ENCODE measurements at places on chromosomes 7 and 10. TPM values are rescaled to one million over a fixed set of nuclear protein-coding genes. Genes with fewer than 3 reads are reported as not detected.
A peak's percentile ranks its signal among the peaks of the same experiment; 100 is the strongest.

GRCh38 chr10:77120666-77121376 lies 516.8 kb downstream of the KCNMA1 start:
- H3K27me3 ChIP-seq: no peaks in the 10 kb centered on the region
- no peak overlapping the region for H3K4me3 ChIP-seq
- H3K4me1 ChIP-seq: no peaks in the 10 kb centered on the region
- DNase-seq: no peak
- H3K36me3 ChIP-seq: no peaks in the 10 kb centered on the region

- no peaks in the 10 kb centered on the region for H3K27me3 ChIP-seq
- DNase-seq: no peak
- no peak overlapping the region for H3K27ac ChIP-seq
- H3K4me3 ChIP-seq: no peak overlapping the region
- peaks cover 26% of the 10 kb centered on the region for H3K4me1 ChIP-seq
Observed at GRCh38 chr7:1950066-1950451, 280.0 kb downstream of the ELFN1 start.

DNA sequence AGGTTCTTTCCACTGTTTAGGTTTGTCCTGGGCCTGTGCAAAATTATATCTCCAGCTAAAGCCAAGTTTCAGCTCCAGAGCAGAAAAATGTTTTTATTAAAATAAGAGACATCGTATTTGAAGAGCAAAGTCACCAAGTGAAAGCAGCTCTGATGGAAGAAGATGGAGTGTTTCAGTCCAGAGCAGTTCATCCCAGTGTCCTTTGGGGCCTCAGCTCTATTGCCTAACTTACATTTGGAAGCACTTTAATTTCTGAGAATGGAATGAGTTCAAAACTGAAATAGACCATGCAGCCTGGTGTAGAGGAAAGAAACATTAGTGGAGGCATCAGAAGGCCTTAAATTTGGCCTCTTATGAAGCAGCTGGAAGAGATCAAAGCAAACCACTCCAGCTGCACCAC lies 545.2 kb downstream of the SORCS1 start:
- H3K4me3 ChIP-seq: no peak overlapping the region
- H3K27me3 ChIP-seq: no peaks in the 10 kb centered on the region
- H3K36me3 ChIP-seq: no peaks in the 10 kb centered on the region
- DNase-seq: no peak

Gene DKK1
- total RNA-seq: not detected

Gene ZNF804B
- not detected for total RNA-seq

DNA sequence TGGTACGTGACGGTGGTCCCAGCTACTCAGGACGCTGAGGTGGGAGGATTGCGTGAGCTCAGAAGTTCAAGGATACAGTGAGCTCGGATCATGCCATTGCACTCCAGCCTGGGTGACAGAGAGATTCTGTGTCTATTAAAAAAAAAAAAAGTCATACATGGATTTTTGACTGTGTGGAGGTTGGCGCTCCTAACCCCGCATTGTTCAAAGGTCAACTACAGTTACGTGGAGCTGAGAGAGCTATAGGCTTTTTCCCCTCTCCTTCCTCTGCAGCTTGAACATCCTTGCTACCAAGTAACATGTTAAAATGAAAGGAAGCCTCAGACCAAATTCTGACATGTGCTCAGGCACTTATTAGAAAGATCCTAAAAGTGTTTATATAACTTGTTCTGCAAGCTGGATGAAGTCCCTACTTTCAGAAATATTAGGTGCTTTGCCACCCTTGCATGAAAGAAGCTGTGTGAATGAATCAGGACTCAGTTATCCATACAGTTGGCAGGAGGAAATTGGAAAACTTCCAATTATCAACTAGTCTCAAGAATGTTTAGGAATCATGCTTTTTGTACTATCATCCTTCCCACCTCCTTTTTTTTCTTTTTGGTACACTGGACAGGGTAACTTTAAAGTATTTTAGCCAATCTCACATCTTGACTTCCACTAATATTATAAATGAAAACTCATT lies 12.5 kb upstream of the ST7 start:
- DNase-seq: no peak
- no peak overlapping the region for H3K27ac ChIP-seq
- H3K27me3 ChIP-seq: peaks cover 12% of the 10 kb centered on the region
- no peaks in the 10 kb centered on the region for H3K4me1 ChIP-seq

Gene ENKUR
- total RNA-seq: not detected

- H3K4me3 ChIP-seq: no peak overlapping the region
- peaks cover 56% of the 10 kb centered on the region for H3K36me3 ChIP-seq
- no peaks in the 10 kb centered on the region for H3K27me3 ChIP-seq
- peaks cover 46% of the 10 kb centered on the region for H3K4me1 ChIP-seq
- DNase-seq: peak; percentile 43
- peak overlapping the region; percentile 76 for H3K27ac ChIP-seq
Observed at GRCh38 chr10:26737730-26738129, 40.2 kb downstream of the PDSS1 start.

DNA sequence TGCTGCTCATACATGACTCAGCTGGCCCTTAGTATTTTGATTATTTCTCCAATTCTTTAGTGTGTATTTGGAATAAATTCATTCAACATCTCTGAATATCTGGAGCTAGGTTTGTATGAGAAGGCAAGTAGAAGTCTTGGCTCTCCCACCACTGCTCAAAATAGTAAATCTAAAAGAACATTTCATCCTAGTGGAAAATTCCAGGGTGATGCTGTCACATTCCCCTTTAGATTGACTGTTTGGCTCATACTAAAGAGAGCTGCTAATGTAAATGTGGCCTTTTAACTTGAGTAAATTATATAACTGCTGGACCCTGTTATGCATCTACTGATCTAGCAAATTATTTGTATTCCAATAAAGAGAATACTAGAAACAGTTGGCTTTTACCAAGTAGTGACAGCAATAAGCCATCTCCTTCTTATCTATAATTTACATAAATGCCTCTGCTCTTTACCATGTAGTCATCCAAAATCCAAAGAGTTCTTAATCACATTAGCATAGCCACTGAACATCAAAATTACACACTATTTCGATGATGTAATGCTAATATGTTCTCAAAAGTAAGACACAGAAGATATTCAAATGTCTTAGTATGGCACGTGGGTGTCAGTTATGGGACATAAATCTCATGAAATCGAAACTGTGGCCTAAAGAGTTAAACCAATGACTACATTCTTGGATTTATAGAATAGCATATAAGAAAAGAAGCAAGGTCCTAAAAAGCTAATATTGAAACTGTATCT lies 86.9 kb upstream of the KCND2 start:
- no peak overlapping the region for H3K4me3 ChIP-seq
- no peaks in the 10 kb centered on the region for H3K36me3 ChIP-seq
- H3K4me1 ChIP-seq: no peaks in the 10 kb centered on the region
- no peak overlapping the region for H3K27ac ChIP-seq

Gene LRRN3
- total RNA-seq: 211 TPM

GRCh38 chr7:42674541-42674940 lies 237.3 kb downstream of the C7orf25 start:
- no peak overlapping the region for H3K4me3 ChIP-seq
- no peaks in the 10 kb centered on the region for H3K4me1 ChIP-seq
- H3K27me3 ChIP-seq: peaks cover 2% of the 10 kb centered on the region
- no peak overlapping the region for H3K27ac ChIP-seq

Gene SPAG6
- 0.75 TPM for total RNA-seq

- no peak for DNase-seq
- H3K4me1 ChIP-seq: peaks cover 14% of the 10 kb centered on the region
- H3K27me3 ChIP-seq: peaks cover 84% of the 10 kb centered on the region
Observed at GRCh38 chr10:117541909-117542705, 439 bp upstream of the EMX2 start.

- H3K4me3 ChIP-seq: peak overlapping the region; percentile 37
- peak overlapping the region; percentile 80 for H3K27ac ChIP-seq
- peaks cover 29% of the 10 kb centered on the region for H3K4me1 ChIP-seq
- peaks cover 36% of the 10 kb centered on the region for H3K36me3 ChIP-seq
- peaks cover 4% of the 10 kb centered on the region for H3K27me3 ChIP-seq
Observed at GRCh38 chr10:29658984-29659965, 24.5 kb upstream of the SVIL start.

- H3K4me1 ChIP-seq: peaks cover 5% of the 10 kb centered on the region
- H3K27ac ChIP-seq: no peak overlapping the region
- no peak overlapping the region for H3K4me3 ChIP-seq
- DNase-seq: no peak
- H3K27me3 ChIP-seq: peaks cover 4% of the 10 kb centered on the region
Observed at GRCh38 chr10:62307635-62308034, 39.0 kb upstream of the RTKN2 start.

GRCh38 chr10:80265740-80266512 lies 23.5 kb downstream of the MAT1A start:
- H3K4me3 ChIP-seq: no peak overlapping the region
- no peak overlapping the region for H3K27ac ChIP-seq
- H3K4me1 ChIP-seq: no peaks in the 10 kb centered on the region
- peaks cover 4% of the 10 kb centered on the region for H3K27me3 ChIP-seq
- DNase-seq: no peak
- H3K36me3 ChIP-seq: no peaks in the 10 kb centered on the region

- DNase-seq: no peak
- no peak overlapping the region for H3K27ac ChIP-seq
- H3K4me3 ChIP-seq: no peak overlapping the region
- H3K27me3 ChIP-seq: no peaks in the 10 kb centered on the region
Observed at GRCh38 chr7:143512488-143513340, 35.0 kb downstream of the TAS2R41 start.

Gene COL26A1
- total RNA-seq: not detected

Gene OPALIN
- total RNA-seq: not detected

Gene SPDYE6
- total RNA-seq: not detected

Gene SLC13A4
- total RNA-seq: not detected

DNA sequence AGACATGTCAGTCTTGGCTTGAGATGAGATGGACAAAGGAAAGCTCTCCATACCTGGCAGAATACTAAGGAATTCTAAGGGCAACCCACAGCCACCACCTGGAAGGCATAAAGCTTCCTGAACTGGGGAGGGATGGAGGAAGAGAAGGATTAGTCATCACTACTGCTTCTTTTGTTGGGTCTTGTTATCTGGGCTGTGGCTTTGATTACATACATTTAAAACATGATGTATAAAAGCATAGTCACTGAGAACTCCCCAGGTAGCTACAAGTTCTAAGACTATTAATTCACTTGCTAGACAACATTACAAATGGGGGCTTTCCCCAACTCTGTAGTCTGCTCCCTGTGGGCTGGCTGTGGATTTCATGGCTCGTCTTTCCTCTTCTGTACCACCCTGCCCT lies 58.2 kb downstream of the RBM33 start:
- H3K36me3 ChIP-seq: peaks cover 49% of the 10 kb centered on the region
- no peak overlapping the region for H3K4me3 ChIP-seq
- peaks cover 22% of the 10 kb centered on the region for H3K4me1 ChIP-seq
- H3K27ac ChIP-seq: peak overlapping the region; percentile 54
- no peak for DNase-seq

- H3K36me3 ChIP-seq: peaks cover 48% of the 10 kb centered on the region
- no peak for DNase-seq
- H3K4me1 ChIP-seq: peaks cover 49% of the 10 kb centered on the region
- no peak overlapping the region for H3K4me3 ChIP-seq
- no peaks in the 10 kb centered on the region for H3K27me3 ChIP-seq
Observed at GRCh38 chr10:17237915-17238444, 9.9 kb downstream of the VIM start.

Gene KIF20B
- total RNA-seq: 85.7 TPM

DNA sequence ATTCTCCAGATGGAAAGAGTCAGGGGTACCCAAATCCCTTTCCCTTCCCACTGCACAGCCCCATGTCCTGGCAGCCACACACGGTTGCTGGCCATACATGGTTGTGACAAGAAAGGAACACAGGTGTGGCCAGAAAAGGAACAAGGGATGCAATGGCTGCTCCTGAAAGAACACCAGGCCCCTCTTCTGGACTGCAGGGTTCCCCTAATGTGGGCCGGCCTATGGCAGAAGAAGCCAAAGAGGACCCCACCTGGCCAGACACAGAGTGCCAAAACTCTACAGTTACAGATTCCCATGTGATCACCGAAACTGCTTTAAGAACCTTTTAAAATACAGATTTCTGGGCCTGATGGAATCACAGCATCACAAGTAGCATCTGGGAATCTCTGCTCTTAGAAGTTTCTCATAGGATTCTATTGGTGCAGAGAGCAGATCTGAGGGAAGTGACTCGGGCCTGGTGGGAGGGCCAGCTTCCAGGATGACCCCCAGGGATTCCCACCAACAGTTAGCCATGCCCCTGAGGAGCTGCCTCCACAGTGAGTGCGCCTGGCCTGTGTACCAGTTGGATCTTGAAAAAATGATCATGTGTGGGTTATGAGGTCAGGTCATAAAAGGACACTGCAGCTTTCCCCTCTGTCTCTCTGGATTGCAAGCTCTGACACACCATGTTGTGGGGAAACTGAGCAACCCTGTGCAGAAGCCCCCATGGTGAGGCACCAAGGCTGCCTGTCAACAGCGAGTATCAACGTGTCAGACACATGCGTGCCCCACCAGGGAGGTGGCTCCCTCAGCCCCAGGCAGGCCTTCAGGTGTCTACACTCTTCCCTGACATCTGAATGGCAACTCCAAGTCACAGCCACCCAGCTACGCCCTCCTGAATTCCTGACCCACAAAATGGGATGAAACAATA lies 89.6 kb upstream of the LANCL2 start:
- no peaks in the 10 kb centered on the region for H3K27me3 ChIP-seq
- DNase-seq: no peak
- H3K4me1 ChIP-seq: no peaks in the 10 kb centered on the region
- H3K27ac ChIP-seq: no peak overlapping the region
- no peak overlapping the region for H3K4me3 ChIP-seq

GRCh38 chr7:31358467-31358866 lies 17.9 kb upstream of the NEUROD6 start:
- H3K27ac ChIP-seq: no peak overlapping the region
- H3K27me3 ChIP-seq: no peaks in the 10 kb centered on the region
- no peaks in the 10 kb centered on the region for H3K4me1 ChIP-seq
- no peak overlapping the region for H3K4me3 ChIP-seq
- no peak for DNase-seq

DNA sequence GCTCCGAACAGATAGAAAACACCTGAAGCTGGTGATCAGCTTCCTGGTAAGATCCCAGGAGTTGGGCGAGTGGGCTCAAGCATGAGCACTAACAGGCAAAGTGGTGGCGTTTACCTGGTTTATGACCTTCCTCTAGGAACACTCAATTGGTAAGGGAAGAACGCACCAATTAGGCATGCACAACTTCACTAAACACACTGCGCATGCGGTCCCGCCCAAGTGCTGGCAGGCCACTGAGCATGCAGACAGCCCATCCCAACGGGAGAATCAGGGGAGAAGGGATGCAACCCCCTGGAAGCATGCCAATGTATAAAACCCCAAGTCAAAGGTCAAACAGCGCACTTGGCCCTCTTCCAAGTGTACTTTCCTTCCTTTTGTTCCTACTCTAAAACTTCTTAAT lies 70.4 kb downstream of the LYZL2 start:
- no peak overlapping the region for H3K27ac ChIP-seq
- H3K36me3 ChIP-seq: no peaks in the 10 kb centered on the region
- peaks cover 6% of the 10 kb centered on the region for H3K27me3 ChIP-seq
- H3K4me1 ChIP-seq: peaks cover 15% of the 10 kb centered on the region
- H3K4me3 ChIP-seq: no peak overlapping the region
- no peak for DNase-seq

DNA sequence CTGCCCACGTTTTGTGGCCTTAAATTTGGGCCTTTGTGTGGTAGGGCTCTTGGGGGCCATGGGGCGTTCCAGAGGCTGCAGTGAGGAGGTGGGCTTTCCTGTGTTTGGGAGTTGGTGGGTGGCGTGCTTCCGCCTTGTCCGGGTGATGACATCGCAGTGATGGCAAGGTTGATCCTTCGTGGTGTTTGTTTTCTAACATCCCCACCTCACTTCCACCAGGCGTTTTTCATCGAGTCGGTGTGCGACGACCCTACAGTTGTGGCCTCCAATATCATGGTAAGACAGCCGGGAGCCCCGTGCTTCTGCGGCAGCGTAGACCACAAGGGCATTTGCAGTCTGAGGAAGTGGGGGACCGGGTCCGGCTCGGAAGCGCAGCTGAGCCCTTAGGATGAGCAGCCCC lies 14.2 kb downstream of the PFKFB3 start:
- H3K36me3 ChIP-seq: peaks cover 58% of the 10 kb centered on the region
- H3K4me3 ChIP-seq: no peak overlapping the region
- H3K27ac ChIP-seq: peak overlapping the region; percentile 16
- no peaks in the 10 kb centered on the region for H3K27me3 ChIP-seq
- H3K4me1 ChIP-seq: peaks cover 3% of the 10 kb centered on the region
- no peak for DNase-seq

Measured in activated CD4-positive, alpha-beta T cell treated with anti-CD3 and anti-CD28 coated beads, Interleukin-2, amount 10 ng/mL, durations not matched to agents 7 days and 5 days (primary cell).